ENCODE measurements at places on chromosomes 1 and 21.

DNA sequence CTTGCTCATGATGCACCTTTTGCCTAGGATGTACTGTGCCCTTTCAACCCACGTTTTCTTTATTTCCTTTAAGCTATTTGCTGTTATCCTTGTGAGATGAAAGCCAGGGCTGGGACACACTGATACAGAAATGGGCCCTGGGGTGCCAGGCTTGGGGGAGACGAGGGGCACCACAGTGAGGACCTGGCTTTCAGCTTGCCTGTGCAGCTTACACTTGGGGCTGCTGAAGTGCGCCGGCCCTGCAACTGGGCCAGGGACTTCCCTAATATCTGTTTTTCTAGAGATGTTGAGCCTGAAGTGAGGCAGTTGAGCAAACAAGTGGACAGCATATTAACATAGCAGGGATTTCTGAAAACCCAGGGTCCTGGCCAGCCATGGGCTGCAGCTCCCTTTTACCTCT is 42.5 kb upstream of the SLC19A1 start:
- no peak for DNase-seq

GRCh38 chr1:4175566-4176405 is 275.7 kb upstream of the C1orf174 start:
- DNase-seq = no peak

DNA sequence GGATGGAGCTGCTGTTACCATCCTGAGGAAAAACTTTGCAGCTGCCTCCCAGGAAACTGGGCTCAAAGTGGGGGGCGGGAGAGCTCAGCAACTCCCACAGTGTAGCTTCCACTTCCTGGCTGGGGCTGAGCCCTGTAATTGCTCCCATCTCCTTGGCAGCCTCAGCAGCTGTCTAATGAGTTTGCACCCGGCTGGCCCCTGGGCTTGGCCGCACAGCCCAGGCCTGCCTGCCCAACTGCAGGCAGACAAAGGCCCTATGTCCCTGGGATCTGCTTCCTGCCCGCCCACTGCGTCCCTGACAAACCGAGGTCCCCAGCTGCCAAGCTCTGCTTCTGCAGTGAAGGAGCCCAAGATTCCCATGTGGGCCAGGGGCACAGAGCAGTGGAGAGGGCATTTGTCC is 30.1 kb downstream of the EDN2 start:
- no peak for DNase-seq

GRCh38 chr1:203069030-203069747 is 16.6 kb downstream of the MYOG start:
- DNase-seq = no peak

- DNase-seq = no peak
Measured at GRCh38 chr1:91555821-91556531, 55.3 kb downstream of the CDC7 start.

GRCh38 chr1:112296908-112297307 is 99.1 kb upstream of the CTTNBP2NL start:
- DNase-seq = no peak

DNA sequence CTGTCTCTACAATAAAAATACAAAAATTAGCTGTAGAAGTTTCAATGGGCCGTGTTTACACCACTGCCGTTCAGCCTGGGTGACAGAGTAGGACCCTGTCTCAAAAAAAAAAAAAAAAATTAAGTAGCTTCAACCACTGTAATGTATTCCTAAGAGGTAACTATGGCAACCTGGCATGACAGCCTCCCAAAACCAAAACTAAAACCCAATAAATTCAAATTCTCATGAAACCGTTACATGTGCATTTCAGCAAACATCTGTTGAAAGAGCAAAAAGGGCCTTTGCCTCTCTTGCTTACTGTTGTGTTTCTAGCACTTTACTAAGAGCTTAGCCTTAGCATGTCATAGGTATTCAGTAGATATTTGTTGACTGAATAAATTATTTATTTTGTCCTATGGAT is 33.5 kb downstream of the ODR4 start:
- no peak for DNase-seq

DNA sequence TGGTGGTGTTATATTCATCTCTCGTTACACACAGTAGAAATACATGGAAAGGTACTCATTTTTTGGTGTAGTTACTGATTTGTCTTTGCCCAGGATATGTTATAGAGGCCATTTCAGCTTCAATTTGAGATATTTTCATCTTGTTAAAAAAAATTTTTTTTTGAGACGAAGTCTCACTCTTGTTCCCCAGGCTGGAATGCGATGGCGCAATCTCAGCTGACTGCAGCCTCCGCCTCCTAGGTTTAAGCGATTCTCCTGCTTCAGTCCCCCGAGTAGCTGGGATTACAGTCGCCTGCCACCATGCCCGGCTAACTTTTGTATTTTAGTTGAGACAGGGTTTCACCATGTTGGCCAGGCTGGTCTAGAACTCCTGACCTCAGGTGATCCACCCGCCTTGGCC is 19.0 kb downstream of the MORC3 start:
- DNase-seq = no peak

DNA sequence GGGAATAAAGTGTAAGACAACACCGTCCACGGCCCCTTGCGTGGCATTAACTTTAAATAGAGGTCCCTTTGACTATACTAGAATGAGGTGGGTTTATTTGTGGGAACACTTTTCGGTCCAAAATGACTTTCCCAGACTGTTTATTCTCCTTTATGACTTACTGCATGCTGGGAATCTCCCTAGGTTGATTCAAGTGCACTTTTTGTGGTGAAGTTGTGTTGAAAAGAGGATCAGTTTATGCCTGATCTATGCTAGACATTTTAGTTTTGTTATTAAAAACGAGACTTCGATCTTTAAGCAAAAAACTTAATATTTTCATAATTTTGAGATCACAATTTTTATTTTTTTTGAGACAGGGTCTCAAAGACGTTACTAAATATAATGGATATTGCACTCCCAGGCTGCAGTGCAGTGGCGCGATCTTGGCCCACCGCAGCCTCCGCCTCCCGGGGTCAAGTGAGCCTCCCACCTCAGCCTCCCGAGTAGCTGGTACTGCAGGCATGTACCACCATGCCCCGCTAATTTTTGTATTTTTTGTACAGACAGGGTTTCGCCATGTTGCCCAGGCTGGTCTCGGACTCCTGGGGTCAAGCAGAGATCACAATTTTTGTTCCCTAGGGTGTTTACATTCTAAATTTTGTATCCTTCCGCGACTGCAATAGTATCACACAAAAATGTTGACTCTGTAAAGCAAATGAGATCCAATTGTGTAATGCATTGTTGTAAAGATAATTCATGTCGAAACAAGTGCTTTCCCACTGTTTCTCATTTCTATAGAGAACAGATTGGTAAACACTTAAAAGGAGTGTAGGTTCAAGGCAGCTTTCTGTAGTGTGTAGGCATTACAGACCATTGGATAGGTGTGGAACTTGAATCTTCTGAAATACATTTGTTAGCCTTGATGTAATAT is 1.6 kb downstream of the CDC42 start:
- no peak for DNase-seq

GRCh38 chr1:156582388-156583017 is 3.0 kb downstream of the TTC24 start:
- no peak for DNase-seq

GRCh38 chr1:15627343-15627988 is 10.2 kb downstream of the DDI2 start:
- DNase-seq = no peak

- DNase-seq = no peak
Measured at GRCh38 chr1:113812661-113813135, 422 bp upstream of the RSBN1 start.

- DNase-seq = no peak
Measured at GRCh38 chr21:35127026-35127425, 77.9 kb upstream of the RUNX1 start.

GRCh38 chr1:172345077-172345476 is 75.4 kb upstream of the C1orf105 start:
- no peak for DNase-seq

DNA sequence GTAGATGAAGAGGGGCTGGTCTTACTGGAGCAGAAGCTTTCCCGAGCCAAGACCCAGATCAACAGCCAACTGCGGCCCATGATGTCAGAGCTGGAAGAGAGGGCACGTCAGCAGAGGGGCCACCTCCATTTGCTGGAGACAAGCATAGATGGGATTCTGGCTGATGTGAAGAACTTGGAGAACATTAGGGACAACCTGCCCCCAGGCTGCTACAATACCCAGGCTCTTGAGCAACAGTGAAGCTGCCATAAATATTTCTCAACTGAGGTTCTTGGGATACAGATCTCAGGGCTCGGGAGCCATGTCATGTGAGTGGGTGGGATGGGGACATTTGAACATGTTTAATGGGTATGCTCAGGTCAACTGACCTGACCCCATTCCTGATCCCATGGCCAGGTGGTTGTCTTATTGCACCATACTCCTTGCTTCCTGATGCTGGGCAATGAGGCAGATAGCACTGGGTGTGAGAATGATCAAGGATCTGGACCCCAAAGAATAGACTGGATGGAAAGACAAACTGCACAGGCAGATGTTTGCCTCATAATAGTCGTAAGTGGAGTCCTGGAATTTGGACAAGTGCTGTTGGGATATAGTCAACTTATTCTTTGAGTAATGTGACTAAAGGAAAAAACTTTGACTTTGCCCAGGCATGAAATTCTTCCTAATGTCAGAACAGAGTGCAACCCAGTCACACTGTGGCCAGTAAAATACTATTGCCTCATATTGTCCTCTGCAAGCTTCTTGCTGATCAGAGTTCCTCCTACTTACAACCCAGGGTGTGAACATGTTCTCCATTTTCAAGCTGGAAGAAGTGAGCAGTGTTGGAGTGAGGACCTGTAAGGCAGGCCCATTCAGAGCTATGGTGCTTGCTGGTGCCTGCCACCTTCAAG is 57.3 kb downstream of the LAMC2 start:
- DNase-seq = no peak

GRCh38 chr1:211695135-211695816 is 19.9 kb upstream of the NEK2 start:
- DNase-seq = no peak

GRCh38 chr1:62198781-62199125 is 4.1 kb downstream of the L1TD1 start:
- DNase-seq = no peak

DNA sequence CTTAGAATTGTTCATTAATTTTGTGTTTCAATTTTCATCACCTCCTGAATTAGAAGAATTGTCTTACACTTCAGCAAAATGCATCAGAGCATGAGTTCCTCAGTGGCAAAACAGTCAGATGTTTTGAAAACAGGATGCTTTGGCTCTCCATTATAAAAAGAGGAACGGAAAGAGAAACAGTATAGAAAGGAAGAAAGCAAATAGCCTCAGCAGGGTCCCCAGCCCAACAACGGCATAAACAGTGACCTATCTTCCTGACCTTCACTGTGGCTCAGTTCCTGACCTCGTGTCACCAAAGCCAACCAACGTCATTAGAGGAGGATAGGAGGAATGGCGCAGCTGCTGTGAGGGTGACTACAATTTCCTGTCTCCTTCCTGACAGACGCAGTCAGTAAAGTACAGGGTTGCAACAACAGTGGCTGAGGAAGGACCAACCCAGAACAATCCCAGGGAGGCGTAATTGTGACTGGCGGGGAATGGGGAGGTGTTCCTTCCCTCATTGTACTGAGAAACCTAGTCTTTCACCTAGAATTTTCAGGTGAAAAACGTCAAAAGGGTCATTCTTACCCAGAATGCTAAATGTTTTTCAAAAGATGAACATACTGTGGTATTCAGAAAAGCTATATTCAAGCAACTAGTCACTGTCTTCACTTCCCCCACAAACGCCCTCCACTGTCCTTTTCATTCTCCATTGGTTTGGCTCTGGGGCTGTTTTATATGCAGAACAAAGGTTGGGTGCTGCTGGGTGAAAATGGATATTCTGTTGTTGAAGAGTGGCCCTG is 197.9 kb upstream of the SGIP1 start:
- DNase-seq = peak; percentile 46

DNA sequence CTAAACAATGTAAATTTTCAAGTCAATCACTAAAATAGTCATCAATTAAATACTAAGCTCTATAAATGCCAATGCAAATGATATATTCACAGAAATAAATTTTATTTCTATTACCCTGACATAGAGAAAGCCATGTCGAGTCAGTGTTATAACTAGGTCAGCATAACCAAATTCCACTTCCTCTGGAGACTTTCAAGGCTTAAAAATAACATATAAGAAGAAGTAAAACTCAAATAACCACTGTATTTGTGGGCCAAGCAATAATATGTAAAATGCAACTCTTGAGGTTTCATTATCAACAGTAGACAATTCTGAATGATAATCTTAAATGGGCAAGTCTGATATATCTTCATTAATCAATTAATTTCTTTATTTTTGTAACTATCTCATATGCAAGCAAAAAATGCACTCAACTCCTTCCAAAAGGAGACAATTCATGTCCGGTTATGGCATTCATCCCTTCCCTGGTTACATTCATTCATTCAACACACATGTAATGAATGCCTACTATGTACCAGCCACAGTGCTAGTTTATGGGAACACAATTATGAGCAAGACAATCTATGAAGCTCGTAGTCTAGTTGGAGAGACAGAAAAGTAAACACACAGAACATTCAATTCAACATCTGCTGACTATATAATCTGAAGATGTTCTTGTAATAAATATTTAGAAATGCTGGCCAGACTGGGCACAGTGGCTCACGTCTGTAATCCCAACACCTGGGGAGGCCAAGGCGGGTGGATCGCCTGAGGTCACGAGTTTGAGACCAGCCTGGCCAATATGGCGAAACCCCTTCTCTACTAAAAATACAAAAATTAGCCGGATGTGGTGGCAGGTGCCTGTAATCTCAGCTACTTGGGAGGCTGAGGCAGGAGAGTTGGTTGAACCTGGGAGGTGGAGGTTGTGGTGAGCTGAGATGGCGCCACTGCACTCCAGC is 37.1 kb upstream of the CAP1 start:
- DNase-seq = no peak

- no peak for DNase-seq
Measured at GRCh38 chr1:69196071-69196470, 371.7 kb upstream of the LRRC7 start.

DNA sequence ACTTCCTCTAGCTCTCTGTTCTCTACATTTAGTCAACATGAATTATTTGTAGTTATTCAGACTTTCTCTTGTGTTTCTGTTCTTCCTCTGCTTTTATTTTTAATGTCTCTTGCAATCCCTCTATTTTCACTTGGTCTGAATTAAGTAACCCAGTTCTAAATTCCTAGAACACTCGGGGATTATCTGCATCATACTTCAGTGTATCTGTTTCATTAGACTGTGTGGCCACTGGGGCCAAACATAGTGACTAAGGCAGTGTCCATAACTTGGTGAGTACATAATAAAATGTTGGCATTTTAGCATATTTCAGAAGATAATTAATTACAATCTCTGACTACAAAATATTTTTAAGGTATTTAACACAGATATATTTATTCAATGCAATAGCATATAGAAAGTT is 1087.2 kb upstream of the B3GALT2 start:
- DNase-seq = no peak

GRCh38 chr1:172377565-172377964 is 42.9 kb upstream of the C1orf105 start:
- DNase-seq = no peak

- DNase-seq = no peak
Measured at GRCh38 chr1:205715628-205716027, 34.4 kb downstream of the NUCKS1 start.

DNA sequence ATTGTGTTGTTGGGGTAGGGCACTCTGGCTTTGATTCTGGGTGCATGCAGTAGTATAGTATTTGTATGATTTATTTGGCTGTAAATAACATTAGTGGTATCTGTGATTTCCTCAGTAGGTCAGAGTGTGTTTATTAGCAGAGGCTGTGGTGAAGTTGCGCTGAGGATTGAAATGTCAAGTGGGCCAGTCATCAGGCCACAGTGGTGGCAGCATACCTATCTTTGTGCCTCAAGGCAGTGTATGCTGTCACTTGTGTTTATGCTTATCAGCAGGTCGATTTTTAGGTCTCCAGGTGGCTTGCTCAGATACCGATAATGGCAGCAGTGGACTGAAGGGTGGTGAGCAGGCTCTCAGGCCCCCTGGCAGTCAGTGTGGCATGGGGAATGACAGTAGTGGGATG is 11.3 kb downstream of the LY9 start:
- no peak for DNase-seq
